ENCODE measurements at places on chromosomes 6 and 20.

DNA sequence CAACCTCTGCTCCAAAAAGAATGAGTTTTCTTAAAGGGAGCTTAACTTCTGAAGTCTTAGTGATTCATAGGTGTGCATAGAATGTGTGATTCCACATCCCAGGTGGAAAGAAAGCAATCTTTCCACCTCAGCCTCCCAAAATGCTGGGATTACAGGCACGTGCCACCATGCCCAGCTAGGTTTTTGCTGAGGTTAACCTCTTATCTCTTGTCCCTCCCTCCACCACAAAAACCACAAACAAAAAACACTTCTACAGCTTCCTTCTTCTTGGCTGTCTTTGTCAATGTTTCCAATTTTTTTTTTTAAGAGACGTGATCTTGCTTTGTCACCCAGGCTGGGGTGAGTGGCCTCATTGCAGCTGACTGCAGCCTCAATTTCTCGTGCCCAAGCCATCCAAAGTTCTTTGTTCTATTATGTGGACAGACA, 8.1 kb upstream of the CSE1L start:
- no peak for DNase-seq

GRCh38 chr20:58752565-58752964, 60.0 kb downstream of the NPEPL1 start:
- DNase-seq: no peak

GRCh38 chr20:43846516-43846905, 68.1 kb upstream of the TOX2 start:
- DNase-seq: no peak

DNA sequence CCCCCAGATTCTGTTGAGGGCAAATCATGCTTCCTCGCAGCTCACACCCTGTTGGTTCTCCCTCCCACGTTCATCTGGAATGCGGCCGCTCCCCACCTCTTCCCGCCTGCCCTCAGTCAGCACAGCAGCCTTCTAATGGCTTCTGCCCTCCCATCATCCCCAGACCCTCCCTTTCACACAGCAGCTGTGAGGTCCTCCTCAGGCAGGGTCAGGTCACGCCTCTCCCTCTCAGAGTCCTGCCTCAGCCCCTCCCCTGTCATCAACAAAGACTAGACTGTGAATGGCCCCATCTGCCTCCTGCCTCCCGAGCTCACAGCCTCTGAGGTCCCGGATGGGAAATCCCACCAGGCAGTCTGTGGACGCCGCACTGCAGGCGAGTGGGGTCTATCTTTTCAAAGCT, 7.9 kb upstream of the BHLHE23 start:
- DNase-seq: no peak

DNA sequence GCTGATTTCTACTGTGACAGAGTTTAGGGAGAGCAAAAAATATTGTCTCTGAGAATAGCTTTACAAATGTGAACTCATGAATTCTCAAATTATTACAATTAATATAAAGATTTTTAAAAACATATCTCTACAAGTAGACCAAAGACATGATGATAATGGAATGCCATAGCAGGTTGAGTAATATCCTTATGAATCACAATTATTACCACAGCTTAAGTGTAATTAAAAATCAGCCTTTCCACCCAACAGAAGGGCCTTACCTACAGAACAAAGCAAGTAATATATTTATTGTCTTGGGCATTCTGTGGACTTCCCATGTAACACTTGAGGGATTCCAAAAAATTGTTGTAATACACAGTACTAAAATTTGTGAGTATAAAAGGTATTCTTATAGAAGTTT, 1099.6 kb upstream of the GJE1 start:
- no peak for DNase-seq

DNA sequence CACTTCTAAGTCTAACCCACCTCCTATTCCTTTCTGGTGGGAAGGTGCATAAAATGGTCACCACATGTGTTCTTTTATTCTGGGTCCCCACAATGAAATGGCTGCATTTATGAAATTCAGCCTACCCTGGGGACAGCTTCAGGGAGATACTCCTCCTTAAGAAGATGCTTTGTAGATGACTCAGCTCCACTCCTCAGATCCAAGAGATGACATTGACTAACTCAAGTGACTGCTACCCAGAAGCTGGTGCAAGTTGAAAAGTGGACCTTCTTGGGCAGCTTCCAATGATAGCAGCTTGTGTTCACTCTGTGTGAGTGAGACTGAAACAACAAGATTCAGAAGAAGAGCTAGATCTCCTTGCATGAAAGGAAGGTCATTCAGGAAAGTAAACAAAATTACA, 113.4 kb downstream of the SCP2D1 start:
- no peak for DNase-seq

GRCh38 chr20:881051-881782, 34.9 kb downstream of the ANGPT4 start:
- no peak for DNase-seq

DNA sequence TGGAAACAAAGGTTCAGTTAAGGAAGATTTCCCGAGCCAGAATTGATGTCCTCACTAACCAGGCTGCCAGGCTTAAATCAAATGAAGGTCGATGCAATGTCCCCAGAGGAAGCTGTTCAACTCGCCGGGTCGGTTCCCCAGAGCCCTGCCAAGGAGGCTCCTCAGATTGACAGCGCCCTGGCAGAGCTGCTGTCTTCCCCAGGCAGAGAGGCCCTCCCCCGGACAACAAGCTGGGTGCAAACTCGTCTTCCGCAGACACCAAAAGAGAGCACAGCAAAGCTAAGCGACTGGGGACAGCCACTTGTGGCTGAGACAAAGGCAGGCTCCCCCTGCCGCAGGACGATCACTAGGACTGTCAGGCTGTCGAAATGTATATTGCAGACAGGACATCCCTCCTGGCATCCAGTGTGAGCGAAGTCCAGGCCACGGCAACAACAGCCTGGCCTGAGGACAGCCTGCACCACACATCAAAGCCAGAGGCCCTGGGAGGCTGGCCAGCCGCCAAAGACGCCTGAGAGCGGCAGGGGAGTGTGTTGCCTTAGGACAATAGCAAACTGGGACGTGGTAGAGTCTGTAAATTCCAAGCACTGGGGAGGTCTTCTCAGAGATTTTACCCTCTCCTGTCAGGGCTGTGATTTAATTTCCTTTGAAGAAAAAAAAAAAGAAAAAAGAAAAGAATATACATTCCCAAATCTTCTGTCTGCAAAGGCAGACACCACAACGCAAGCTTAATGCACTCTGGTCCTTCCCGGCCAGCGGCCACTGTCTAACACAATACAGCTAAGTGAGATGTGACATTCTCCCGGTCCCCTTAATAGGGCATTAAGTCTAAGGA, 99.1 kb downstream of the HIVEP2 start:
- DNase-seq: no peak

- DNase-seq: no peak
Measured at GRCh38 chr6:49514571-49515484, 15.1 kb downstream of the GLYATL3 start.

DNA sequence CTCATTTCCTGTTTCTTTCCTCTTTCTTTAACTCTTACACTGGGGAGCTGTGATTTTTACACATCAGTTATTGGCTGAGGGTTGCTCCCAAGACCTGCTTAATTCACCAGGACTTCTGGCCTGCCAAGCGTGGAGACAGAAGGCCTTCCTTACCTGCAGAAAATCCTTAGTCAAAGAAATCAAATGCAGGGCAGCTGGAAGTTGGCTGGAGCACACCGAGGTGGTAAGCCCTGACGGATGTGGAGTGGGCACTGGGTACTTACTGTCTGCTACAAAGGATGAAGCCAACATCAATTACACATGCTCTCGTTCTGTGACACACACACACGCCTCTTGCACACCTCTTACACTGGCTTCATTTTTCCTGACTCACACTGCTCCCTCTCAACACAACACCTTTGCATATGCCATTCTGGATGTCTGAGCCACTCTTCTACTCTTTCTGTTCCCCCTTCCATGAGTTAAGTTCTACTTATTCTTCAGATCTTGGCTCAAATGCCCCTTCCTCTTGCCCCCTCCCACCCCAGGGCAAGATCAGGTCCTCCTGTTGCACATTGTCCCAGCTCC, 61.6 kb downstream of the TTI1 start:
- no peak for DNase-seq

GRCh38 chr20:52172392-52173047, 19.1 kb downstream of the ZFP64 start:
- DNase-seq: no peak

DNA sequence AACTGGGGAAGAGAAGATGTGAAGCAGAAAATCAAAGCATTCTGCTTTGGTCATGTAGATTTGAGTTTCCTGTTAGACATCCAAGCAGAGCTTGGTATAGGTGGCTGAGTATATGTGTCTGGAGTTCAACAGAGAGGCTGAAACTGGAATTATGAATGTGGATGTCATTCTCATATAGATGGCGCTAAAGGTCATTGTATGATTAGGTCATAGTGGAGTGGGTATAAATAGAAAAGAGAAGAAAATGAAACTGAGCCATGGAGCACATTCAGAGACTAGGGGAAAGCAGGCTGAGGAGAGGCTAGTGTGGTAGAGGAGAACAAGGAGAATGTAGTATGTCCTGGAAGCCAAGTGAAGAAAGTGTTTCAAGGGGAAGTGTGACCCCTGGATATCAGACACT, 295.6 kb upstream of the PLN start:
- no peak for DNase-seq

DNA sequence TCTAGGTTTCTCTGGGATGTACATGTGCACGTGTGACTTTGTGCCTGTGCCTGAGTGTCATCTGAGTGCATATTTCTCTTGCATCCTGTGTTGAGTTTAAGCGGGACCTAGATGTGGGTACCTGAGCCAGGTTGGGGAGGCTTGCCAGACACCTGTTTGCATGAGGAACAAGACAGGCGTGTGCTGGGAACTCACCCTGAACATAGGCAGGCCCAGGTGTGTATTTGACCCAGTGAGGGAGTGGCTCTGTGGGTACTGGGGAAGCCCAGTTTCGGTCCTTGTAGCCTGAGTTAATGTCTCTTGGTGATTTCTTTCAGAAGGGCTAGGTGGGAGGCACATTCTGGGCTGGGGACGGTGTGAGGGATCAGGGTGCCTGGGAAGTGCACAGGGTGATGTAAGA, 98.6 kb downstream of the TMEM170B start:
- no peak for DNase-seq

- no peak for DNase-seq
Measured at GRCh38 chr6:98547634-98548033, 286.7 kb upstream of the POU3F2 start.

DNA sequence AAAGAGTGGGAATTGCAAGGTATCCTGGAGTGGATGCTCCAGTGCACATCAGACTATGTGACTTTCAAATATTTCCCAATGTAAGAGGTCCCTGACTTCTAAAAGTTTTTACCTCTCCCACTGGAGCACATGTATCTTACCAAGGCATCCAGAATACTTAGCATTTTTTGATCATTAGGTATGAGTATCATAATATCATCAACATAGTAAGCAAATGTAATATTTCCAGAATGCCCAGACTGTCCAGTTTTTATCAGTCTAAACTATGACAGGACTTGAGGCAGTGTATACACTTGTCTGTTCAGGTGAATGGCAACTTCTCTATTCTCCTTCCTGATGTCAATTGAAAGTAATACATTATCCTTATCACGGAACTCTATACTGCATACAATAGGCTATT, 924.6 kb upstream of the GJE1 start:
- DNase-seq: no peak

DNA sequence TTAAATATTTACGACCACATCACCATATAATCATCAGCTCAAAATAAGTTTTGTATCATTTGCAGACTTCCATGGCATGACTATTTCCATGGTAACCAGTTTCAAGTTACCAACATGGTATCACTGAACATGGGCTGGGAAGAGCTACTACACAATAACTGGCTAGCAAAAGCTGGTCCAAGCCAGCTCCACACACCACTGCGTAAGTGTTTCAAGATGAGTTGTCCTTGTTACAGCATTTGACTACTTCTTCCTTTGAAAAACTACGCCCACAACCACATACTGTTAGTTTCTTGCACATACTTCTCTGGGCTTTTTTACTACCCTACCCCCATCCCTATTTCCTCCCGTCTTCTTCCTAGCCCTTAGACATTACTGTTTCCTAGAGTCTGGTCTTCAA, 8.5 kb downstream of the CD164 start:
- DNase-seq: no peak
